ENCODE measurements at places on chromosomes 1 and 21. TPM values are rescaled to one million over a fixed set of nuclear protein-coding genes. Genes with fewer than 3 reads are reported as not detected.

- no peak overlapping the region for H3K27ac ChIP-seq
- DNase-seq = no peak
- H3K4me3 ChIP-seq = no peak overlapping the region
- no peaks in the 10 kb centered on the region for H3K36me3 ChIP-seq
- H3K4me1 ChIP-seq = no peaks in the 10 kb centered on the region
- no peaks in the 10 kb centered on the region for H3K27me3 ChIP-seq
Observed at GRCh38 chr1:3557366-3557765, 53.9 kb downstream of the MEGF6 start.

DNA sequence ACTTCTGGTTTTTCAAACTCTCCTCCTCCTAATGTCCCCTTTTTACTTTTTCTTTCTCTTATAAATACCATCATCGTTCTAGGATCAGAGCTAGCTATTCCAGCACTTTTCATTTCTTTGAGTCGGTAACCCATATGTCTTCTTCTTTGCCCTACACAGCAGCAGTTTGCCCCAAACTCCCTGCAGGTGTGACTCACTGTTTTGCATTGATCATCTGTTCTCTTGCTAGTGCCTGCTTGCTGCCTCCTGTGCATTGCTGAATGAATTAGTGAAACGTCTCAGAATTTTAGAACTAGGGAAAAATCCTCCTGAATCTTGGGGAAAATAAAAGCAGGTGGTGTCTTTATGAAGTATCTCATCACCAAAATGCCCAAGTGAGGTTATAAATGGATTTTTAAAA is 21.7 kb downstream of the KCNK2 start:
- no peak for DNase-seq
- no peaks in the 10 kb centered on the region for H3K27me3 ChIP-seq
- H3K36me3 ChIP-seq = no peaks in the 10 kb centered on the region
- H3K4me3 ChIP-seq = no peak overlapping the region
- H3K27ac ChIP-seq = no peak overlapping the region

DNA sequence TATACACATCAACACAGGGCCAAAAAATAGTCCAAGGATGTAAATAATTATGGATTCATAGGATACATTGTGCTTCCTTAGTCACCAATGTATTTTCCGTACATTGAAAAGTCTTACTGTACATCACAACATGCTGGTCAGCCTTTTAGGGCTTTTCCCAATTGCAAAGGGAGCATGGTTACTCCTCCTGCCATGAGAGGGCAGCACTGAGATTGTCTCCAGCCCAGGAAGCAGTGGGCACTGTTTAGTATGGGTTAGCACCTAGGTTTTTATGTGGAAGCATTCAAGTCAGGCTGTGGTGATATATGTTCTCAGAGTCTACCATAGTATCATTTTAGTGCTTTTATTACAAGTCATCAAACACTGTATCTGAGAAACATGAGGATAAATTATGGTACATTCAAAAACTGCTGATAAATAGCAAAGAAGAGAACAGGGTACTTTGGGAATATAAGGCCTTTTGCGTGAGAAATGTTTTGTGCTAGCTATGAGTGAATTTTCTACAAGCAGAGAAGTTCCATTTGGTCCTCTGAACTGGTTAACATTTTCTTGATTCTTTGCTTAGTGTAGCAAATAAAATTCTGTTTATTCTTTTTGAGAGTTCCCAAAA is 34.0 kb downstream of the ST6GALNAC5 start:
- no peaks in the 10 kb centered on the region for H3K4me1 ChIP-seq
- no peak for DNase-seq
- H3K27me3 ChIP-seq = no peaks in the 10 kb centered on the region
- no peak overlapping the region for H3K27ac ChIP-seq
- no peaks in the 10 kb centered on the region for H3K36me3 ChIP-seq

GRCh38 chr1:234616644-234617043 is 6.7 kb upstream of the IRF2BP2 start:
- H3K36me3 ChIP-seq = no peaks in the 10 kb centered on the region
- H3K4me3 ChIP-seq = no peak overlapping the region
- H3K27me3 ChIP-seq = no peaks in the 10 kb centered on the region
- peaks cover 12% of the 10 kb centered on the region for H3K4me1 ChIP-seq
- DNase-seq = no peak

DNA sequence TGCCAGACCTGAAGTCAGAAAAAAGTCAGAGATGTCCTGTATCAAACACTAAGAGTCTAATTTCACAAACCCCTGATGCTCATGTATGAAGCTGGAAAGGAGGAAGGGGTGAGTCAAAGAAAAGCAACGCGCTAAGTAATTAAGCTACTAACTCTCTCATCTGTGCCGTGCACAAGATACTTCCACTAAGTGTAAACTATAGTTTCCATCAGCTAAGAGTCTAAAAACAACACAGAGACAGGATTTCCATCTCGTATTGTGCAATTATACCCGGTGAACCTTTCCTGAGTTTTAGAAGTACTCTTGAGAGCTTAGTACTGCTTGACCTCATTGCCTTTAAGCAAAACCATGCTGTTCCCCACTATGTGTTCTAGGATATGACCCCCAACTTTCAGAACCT is 19.0 kb downstream of the DNALI1 start:
- no peaks in the 10 kb centered on the region for H3K4me1 ChIP-seq
- DNase-seq = no peak
- no peaks in the 10 kb centered on the region for H3K27me3 ChIP-seq
- H3K36me3 ChIP-seq = no peaks in the 10 kb centered on the region

GRCh38 chr21:40421121-40421520 is 425.8 kb downstream of the DSCAM start:
- H3K27ac ChIP-seq = no peak overlapping the region
- no peak for DNase-seq
- no peaks in the 10 kb centered on the region for H3K36me3 ChIP-seq
- no peak overlapping the region for H3K4me3 ChIP-seq
- H3K4me1 ChIP-seq = no peaks in the 10 kb centered on the region

DNA sequence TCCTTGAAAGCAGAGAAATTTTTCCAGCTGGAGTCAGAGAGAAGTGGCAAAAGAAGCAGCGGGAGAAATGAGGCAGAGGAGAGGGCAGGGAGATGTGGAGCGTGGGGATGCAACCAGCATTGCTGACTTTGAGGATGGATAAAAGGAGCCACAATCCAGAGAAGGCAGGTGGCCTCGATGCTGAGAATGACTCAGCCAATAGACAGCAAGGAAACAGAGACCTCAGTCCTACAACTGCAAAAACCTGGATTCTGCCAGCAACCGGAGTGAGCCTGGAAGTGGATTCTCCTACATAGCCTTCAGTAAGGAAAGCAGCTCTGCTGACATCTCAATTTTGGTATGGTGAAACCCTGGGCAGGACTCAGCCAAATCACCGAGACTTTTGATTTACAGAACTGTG is 128.9 kb upstream of the ATP1B1 start:
- H3K27ac ChIP-seq = no peak overlapping the region
- no peaks in the 10 kb centered on the region for H3K36me3 ChIP-seq
- no peaks in the 10 kb centered on the region for H3K27me3 ChIP-seq
- H3K4me1 ChIP-seq = no peaks in the 10 kb centered on the region

DNA sequence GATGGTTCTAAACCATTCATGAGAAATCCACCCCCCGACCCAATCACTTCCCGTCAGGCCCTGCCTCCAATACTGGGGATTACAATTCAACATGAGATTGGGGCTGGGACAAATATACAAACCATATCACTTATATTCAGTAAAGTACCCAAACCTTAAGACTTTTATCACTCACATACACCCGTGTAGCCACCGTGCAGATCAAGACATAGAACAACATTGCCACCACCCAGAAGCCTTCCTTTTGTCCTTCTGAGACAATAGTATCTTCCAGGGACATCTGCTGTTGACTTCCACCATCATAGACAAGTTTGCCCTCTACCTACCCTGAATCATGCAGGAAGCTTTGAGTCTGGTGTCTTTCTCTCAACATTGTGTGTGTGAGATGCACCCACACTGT is 37.5 kb downstream of the CLIC6 start:
- no peak overlapping the region for H3K27ac ChIP-seq
- no peaks in the 10 kb centered on the region for H3K4me1 ChIP-seq
- H3K36me3 ChIP-seq = no peaks in the 10 kb centered on the region

- H3K27ac ChIP-seq = no peak overlapping the region
- H3K27me3 ChIP-seq = no peaks in the 10 kb centered on the region
- no peaks in the 10 kb centered on the region for H3K36me3 ChIP-seq
- DNase-seq = no peak
- no peaks in the 10 kb centered on the region for H3K4me1 ChIP-seq
Observed at GRCh38 chr1:13754510-13755103, 54.6 kb downstream of the PRDM2 start.

- H3K4me3 ChIP-seq = peak overlapping the region; percentile 90
- no peaks in the 10 kb centered on the region for H3K27me3 ChIP-seq
- no peak for DNase-seq
- no peaks in the 10 kb centered on the region for H3K4me1 ChIP-seq
- H3K27ac ChIP-seq = peak overlapping the region; percentile 98
- H3K36me3 ChIP-seq = peaks cover 26% of the 10 kb centered on the region
Observed at GRCh38 chr1:154219541-154219940, 1.2 kb upstream of the UBAP2L start.

DNA sequence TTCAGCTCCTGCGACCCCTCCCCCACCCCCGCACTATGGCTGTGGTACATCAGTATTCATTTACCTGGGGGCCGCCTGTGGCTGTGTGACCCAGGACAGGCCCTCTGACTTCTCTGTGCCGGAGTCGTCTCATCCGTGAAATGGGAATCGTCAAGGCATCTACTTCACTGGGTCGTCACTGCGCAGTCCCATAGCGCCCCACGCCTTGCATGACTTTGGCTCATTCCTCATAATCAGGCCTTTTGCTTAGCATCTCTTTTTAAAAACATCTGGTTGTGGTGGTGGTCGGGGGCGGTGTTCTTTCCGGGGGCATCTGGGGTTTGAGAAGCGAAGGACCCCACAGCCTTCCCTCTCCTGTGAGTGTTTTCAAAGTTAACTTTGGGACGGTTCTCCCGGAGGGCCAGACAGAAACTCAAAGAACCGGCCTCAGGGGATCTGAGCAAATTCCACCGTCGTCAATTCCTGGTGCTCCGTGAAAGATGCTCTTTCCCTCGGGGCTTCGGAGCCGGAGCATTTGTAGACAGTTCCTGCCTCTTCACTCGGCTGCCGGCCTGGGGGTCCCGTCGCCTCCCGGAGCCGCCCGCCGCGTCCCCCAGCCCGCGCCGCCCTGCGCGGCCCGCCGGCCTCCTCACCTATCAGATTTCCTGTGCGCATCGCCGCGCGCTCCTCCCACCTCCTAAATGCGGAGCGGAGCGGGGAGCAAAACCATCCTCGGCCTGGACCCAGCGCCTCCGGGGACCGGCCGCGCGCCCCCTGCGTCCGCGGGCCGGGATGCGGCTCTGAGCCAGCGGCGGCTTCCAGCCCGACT is at the start of gene B3GALT5:
Gene B3GALT5, plus strand, starts transcription at position 708 of the 808 bp plus-strand sequence. CDS start 47,620 bp downstream, outside the sequence.
- no peak within 1 kb of the TSS for H3K4me3 ChIP-seq
- no peaks in the 10 kb centered on the region for H3K4me1 ChIP-seq
- no peaks in the 10 kb centered on the region for H3K27me3 ChIP-seq
- H3K36me3 ChIP-seq = no peaks in the 10 kb centered on the region
- no peak for DNase-seq

GRCh38 chr1:81242103-81242502 is 558.6 kb upstream of the ADGRL2 start:
- no peak for DNase-seq
- no peaks in the 10 kb centered on the region for H3K27me3 ChIP-seq
- H3K4me3 ChIP-seq = no peak overlapping the region
- H3K36me3 ChIP-seq = no peaks in the 10 kb centered on the region
- H3K4me1 ChIP-seq = no peaks in the 10 kb centered on the region
- no peak overlapping the region for H3K27ac ChIP-seq

DNA sequence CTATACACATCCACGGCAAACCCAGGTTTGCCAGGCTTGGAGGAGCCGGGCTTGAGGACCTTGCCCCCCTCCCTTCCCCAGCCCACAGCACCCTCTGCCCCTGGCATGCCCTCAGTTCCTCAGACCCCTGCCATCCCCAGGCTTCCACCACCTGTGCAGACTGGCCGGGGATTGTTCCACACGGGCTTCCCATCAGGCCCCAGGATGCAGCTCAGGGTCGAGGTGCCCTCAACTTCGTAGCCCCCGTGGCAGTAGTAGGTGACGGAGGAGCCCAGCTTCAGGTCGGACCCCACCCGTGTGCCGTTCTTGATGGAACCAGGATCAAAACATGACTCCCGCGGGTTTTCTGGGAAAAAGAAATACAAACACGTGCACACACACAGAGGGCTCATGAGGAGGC is 163.8 kb downstream of the ZSCAN20 start:
- H3K27ac ChIP-seq = no peak overlapping the region
- no peak for DNase-seq
- H3K4me1 ChIP-seq = no peaks in the 10 kb centered on the region
- H3K27me3 ChIP-seq = no peaks in the 10 kb centered on the region
- H3K36me3 ChIP-seq = no peaks in the 10 kb centered on the region
- H3K4me3 ChIP-seq = no peak overlapping the region

DNA sequence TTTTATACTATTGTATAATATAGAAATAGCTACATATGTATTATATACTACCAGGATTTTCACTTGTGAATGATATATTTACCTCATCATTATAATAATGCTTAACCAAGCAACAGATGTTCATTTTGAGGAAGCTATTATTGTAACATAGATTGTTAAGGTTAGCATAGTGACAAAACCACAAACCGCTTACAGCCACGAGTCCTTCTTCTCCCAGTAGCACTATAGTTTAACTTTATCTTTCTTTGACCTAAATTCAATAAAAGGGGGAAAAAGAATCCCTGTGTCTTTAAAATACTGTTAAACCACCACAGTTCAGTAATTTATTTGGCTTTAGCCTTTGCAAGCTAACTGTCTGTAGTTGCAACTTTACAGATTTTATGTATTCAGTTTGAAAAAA is 1039.4 kb upstream of the B3GALT2 start:
- no peak overlapping the region for H3K4me3 ChIP-seq
- no peaks in the 10 kb centered on the region for H3K4me1 ChIP-seq
- H3K27ac ChIP-seq = no peak overlapping the region

- no peaks in the 10 kb centered on the region for H3K36me3 ChIP-seq
- DNase-seq = no peak
- H3K4me1 ChIP-seq = no peaks in the 10 kb centered on the region
- no peak overlapping the region for H3K4me3 ChIP-seq
- H3K27me3 ChIP-seq = no peaks in the 10 kb centered on the region
Observed at GRCh38 chr1:229457436-229457835, 23.5 kb upstream of the ACTA1 start.

DNA sequence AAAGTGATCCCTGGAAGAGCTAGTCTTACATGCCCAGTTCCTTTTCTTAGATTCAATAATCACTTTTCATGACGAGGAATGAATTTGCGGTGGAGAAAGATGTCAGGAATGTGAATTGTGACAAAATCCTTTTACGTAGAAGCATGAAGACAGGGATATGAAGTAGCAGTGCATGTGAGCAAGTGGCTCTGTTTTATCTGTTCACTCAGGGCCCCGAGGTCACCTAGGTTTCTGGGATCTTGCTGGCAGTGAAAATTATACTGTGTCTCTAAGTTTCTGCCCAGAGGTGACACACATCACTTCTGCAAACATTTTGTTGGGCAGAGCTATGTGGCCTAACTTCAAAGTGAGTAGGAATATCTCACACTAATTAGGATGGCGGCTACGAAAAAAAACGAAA is 79.3 kb downstream of the USP25 start:
- H3K27me3 ChIP-seq = no peaks in the 10 kb centered on the region
- no peak overlapping the region for H3K27ac ChIP-seq

- H3K36me3 ChIP-seq = no peaks in the 10 kb centered on the region
- H3K4me3 ChIP-seq = no peak overlapping the region
- no peaks in the 10 kb centered on the region for H3K4me1 ChIP-seq
- H3K27me3 ChIP-seq = no peaks in the 10 kb centered on the region
- H3K27ac ChIP-seq = peak overlapping the region; percentile 73
Observed at GRCh38 chr1:234699795-234700665, 90.1 kb upstream of the IRF2BP2 start.

TEDDM1 gene
- not detected for total RNA-seq

UMODL1 gene
- not detected for total RNA-seq

EFNA4 gene
- 19.7 TPM for total RNA-seq

SERTAD4 gene
- total RNA-seq = 1.3 TPM

NUCKS1 gene
- 59.4 TPM for total RNA-seq

All from Peyer's patch (tissue), 4 donors.